ENCODE measurements at places on chromosomes 4 and X.

GRCh38 chr4:61223385-61223784 is 23.3 kb downstream of the ADGRL3 start:
- no peak for DNase-seq

- no peak for DNase-seq
These were observed 8.5 kb upstream of the PPEF1 start for GRCh38 chrX:18698737-18699650.

DNA sequence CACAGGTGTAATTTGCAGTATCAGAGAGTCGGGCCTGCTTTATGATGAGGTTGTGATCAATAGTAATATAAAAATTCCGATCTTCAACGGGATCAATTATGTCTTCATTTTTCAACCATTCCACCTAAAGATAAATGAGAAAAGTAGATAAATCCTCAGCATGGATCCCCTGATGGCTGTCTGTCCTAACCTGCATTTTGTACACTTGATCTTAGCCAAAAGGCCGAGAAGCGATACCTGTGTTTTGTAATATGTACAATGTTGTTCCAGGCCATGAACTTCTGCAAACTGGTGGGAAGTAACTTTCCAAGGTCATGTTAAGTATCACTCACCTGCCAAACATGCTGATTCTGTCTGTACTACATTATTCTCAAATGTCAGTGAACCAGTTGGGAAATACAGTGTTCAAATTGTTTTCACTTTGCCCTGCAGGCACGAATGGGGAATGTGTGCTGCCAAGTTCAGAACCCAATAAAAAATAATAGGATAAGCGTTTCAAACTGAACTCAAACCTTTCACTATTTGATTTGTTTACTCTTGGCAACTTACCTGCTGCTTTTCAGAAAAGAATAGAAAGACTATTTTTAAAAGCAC is 298.1 kb downstream of the UNC5C start:
- DNase-seq: no peak

DNA sequence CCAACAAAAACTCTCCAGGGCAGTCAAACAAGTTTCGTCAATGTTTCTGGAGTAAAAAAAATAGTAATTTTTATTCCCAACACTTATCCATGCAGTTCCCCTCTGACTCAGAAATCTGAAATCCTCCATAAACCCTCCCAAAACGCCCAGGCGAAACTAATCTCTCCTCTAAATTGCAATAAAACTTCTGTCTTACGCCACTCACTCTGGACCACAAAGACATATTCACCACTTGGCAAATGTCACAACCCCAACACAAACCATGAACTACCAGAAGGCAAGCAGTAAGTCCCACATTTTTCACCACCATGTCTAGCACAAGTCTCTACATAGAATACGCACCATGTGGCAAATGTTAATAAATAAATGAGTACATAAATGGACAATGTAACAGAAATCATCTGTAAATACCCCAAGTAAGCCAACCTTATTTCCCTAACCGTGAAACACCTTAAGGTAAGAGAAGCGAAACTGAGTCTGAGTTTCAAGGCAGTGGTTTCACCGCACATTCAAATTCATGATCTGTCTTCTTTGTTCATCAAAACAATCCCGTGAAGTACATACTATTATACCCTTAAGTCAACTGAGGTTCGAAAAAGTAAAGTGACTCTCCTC is 1.6 kb downstream of the PAPSS1 start:
- no peak for DNase-seq

DNA sequence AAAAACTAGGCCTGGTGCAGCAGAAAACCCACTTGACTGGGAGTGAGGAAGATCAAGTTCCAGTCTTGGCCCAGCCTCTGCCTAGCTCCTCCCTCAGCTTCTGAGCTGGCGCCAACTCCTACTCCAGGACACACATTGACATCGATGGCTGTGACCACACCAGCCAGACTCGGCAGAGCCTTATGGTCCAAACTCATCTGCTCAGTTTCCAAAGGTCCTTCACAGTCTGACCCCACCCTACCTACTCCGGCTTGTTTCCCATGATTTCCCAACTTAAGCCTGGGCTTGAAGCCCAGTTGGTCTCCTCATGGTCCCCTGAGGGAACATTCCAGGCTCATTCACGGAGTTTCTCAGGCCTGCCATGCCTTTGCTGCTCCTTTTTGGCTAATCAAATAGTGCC is 10.1 kb downstream of the ELF4 start:
- no peak for DNase-seq
